ENCODE measurements at places on chromosomes 16 and 17.
A peak's percentile ranks its signal among the peaks of the same experiment; 100 is the strongest.

DNA sequence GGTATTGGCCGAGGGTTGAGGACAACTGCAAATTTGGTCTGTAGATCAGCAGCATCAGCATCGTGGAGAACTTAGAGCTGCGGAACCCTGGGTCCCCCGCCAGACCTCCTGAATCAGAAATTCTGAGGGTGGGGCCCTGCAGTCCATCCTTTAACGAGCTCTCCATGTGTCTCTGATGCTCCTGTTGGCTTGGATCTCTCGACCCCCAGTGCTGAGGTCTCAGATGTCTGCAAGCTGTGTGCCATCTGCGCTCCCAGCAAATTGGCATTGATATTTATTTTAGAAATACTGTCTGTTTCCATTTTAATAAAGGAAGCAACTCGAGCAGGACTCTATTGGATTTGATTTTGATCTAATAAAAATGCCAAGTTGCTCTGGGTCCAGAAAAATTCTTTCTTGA, 250.0 kb downstream of the KATNIP start:
- DNase-seq = no peak

DNA sequence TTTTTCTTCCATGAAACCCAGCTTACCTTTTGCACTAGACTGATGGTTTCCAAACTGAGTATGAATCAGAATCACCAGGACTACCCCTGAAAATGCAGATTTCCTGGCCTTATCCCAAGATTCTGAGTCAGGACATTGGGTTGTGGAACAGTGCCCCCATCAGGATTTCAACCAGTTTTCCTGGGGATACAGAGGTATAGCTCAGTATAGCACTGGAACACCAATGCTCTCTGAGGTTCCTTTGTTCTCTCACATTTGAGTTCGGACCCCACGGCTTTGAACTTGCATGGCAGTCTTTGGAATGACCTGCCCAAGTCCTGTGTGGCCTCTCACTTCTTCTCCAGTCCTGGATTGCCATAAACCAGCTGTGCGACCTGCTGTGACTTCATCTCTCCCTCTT, 12.8 kb upstream of the CCL8 start:
- DNase-seq = no peak

DNA sequence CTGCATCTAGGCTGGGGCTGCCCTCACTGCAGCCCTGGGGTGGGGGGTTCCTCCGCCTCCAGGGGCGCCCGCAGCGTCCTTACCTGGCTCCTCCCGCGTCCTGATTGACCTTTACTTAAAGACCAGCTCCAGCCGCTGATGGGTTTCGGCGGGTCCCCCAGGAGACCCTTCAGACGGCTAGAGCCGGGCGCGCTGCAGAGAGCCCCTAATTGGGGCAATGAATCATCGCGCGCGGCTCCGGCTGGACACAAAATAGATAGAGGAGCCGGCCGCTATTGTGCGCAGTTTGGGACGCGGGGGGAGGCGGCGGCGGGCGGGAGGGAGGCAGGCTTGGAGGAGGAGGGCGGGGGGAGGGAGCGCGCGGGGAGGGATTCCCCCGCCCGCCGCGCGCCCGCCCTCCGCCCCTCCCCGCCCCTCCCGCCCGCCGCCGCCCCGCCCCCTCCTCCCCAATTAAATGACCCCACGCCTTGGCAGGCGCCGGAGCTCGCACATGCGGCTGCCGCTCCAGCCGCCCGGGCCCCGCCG, 56.5 kb upstream of the CIBAR2 start:
- DNase-seq = no peak

- no peak for DNase-seq
These were observed 36.0 kb downstream of the OSBPL7 start for GRCh38 chr17:47785538-47786123.

- DNase-seq = no peak
These were observed 33.7 kb downstream of the MBTPS1 start for GRCh38 chr16:84082835-84083569.

- DNase-seq = no peak
These were observed 722.0 kb upstream of the SOX9 start for GRCh38 chr17:71398800-71399219.

DNA sequence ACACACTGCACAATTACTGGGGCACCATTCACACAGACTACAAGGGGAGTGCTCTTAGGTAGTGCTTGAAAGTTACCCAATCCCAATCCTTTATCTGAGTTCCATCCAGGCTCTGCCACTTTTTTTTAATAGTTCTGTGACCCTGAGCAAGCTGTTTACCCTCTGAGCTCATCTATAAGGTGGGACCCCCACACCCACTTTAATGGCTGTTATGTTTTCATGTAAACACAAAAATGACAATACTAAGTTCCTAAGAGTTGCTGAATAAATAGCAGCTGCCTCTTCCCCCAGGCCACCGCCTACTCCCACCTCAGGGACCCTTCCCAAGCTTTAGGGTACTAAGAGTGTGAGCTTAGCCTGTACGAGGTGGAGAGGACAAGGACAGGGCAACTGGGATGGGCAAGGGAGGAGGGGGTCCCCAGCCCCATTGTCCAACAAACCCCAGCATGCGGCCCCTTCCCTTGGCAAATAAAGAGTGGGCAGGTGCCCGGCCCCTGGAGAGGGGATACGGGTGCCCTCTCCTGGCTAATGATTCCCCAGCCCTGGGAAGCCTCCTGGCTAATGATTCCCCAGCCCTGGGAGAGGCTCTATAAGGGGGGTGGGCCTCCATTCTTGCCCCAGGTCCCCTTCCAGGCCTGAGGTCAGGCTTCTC, 14.6 kb downstream of the SLC13A2 start:
- DNase-seq = no peak

- no peak for DNase-seq
These were observed 144.2 kb downstream of the ENGASE start for GRCh38 chr17:79218825-79219200.

- DNase-seq = no peak
These were observed 23.6 kb downstream of the CA4 start for GRCh38 chr17:60173304-60173819.

- no peak for DNase-seq
These were observed 74.9 kb downstream of the ZFHX3 start for GRCh38 chr16:72972878-72973571.

- no peak for DNase-seq
These were observed 14.7 kb upstream of the JPH3 start for GRCh38 chr16:87587636-87588035.

DNA sequence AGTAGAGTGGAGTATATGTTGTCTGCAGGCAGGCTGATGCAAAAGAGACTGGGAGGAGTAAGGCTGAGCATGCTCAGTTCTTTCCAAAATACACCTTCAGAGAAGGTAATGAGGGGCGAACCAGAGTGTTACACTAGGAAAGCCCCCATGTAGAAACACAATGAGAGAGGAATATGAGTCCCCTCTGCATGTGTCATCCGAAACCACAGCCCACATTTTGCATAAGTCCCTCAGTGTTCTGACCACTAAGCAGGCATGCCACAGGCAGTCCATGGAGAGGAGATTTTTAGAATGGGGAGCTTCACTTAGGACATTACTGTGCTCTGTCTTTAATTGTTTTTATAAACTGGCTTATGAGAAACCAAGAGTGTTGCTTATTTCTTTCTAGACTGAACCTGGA, 32.0 kb downstream of the SLC6A2 start:
- DNase-seq = no peak

DNA sequence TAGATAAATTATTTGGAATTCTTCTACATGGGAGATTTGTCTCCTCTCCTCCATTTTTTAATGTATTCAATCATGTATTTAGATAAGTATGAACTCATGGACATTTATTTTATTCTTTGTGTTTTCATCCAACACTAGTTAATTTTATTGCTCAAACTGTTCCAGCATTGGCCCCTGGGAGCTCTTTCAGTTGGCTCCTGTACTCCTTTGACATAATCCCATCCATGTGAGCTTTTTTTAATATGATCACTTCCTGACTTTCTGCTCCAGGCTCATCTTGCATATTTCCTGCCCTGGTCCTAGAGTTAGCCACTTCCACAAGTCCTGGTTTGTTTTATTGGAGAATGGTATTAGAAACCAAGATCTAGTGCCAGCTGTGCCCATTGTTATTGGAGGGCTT, 419.0 kb upstream of the CDH11 start:
- no peak for DNase-seq

- DNase-seq = peak; percentile 71
These were observed 7.0 kb downstream of the CYTH1 start for GRCh38 chr17:78774956-78775571.

DNA sequence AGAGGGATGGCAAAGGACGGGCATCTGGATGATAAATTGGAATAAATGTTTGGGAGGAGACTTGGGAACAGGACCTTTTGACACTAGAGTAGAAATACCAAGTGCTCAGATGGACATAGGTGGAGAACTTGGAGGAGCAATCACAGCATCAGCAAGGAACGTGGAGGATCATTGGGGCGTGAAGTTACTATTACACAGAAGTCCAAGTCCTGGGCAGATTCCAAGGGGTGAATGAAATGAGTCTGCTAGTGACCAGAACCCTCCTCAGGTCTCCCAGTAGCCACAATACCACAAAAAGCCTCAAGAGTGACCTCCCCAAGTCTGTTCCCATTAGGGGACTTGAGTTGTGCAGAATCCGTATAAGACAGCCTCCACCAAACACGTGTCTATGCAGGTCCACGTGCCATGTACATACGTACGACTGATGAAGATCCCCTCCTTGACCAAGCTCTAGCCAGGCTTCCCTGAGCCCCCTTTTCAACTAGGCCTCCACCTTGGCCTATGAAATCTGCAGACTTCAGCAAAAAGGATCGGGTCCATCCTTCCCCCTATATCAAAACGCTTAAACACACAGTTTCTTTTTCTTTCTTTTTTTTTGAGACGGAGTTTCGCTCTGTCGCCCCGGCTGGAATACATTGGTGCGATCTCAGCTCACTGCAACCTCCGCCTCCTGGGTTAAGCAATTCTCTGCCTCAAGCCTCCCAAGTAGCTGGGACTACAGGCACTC, 2.2 kb downstream of the C17orf67 start:
- no peak for DNase-seq

DNA sequence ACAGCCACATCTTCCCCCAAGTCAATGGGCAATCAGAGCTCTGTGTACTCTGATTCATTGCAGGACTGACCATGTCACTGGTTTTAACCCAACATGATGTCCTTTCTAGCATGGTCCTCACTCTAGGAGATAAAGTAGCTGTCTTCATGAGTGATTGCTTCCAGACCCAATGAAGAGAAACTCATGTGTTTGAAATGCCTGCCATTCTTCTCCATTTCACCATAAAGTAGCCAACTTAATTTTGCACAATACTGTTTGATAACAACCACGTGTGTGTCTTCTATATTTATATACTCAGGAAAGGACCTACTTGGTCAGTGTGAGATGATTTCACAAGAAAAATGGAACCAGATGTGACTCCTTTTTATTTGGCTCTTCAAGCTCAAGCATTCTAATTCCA, 172.5 kb downstream of the AXIN2 start:
- DNase-seq = no peak

- DNase-seq = peak; percentile 81
These were observed 65.7 kb upstream of the LRRC37A3 start for GRCh38 chr17:64984851-64985521.

DNA sequence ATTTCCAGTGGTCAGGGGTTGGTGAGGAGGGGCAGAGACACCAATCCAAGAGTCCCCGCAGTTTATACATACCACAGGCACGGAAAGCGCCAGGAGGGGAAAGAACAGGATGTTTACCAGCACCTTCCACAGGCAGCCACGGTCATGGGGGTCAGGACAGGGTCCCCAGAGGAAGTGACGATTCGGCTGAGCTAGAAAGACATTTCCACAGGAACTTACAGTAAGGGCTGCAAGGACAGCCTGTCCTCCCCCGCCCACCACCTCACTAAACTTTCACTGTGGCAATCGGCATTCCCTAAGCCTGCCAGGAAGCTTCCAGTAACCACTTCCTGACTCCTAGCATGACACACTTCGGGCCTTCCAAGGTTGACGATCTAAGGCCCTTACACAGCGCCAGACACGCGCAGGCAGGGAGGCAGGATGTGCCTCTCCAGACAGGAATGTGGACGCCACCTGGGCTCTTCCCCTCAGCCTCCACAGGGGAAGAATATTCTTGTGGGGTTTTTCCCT, 1.2 kb upstream of the MT2A start:
- DNase-seq = no peak

- no peak for DNase-seq
These were observed 18.2 kb downstream of the IGSF6 start for GRCh38 chr16:21634216-21634615.

DNA sequence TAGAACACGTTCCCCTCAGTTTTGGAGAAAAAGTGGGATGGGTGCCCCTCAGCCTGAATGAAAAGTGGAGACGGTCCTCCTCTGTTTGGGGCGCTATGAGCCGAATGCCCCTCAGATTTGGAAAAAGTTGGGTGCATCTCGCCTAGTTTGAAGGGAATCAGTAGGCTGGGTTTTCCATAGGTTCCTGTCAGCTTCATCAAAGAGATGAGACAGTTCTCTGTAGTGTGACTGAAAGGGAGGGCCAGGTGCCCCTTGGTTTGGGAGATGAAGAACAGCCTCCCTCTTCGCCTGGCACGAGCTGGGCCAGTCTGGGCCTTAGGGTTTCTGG, 742 bp upstream of the SLC9A5 start:
- DNase-seq = no peak

DNA sequence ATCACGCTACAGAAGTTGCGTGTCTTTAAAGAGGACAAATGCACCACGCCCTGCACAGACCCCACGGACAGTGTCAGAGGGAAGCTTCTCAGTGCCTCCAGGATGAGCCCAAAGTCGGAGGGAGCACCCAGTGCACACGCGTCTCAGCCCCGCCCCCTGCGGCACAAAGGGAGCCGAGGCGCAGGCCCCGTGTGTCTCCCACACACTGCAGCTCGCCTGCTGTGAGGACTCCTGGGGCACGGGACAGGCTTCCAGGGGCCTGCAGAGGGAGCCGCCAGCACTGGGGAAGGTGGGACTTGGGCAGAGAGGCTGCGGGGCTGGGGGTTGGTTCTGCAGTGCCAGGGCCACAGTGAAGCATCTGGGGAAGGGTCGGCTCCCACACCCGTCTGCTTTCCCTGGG, 77.4 kb downstream of the LMF1 start:
- DNase-seq = no peak

- DNase-seq = peak; percentile 6
These were observed 390 bp downstream of the ZNRF1 start for GRCh38 chr16:74999219-74999608.

GRCh38 chr16:67538666-67539101, 10.1 kb downstream of the RIPOR1 start:
- DNase-seq = no peak

GRCh38 chr17:5584383-5585286, at the start of gene NLRP1:
NLRP1 (minus strand) TSS chr17:5584509; CDS start chr17:5583957, 552 bp downstream.
- DNase-seq = peak; percentile 94

- DNase-seq = no peak
These were observed 580.8 kb upstream of the EEF2KMT start for GRCh38 chr16:5678371-5678770.

DNA sequence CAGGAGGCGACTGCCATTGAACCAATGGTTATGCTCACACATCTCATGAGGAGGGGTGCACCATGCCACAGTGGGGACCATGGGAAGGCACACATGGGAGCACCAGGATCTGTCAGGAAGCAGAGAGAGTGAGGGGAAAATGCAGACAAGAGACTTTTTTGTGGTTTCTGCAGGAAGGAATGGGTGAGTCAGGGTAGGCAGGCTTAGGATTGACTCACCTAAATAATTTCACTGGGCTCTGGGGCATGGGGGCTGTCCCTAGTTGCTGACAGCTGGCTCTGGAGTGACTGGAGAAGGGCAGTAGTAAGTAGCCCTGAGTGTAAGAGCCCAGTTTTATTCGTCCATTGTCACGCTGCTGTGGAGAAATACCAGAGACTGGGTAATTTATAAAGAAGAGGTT, 202.4 kb downstream of the AXIN2 start:
- DNase-seq = no peak

GRCh38 chr17:4229627-4230541, 33.9 kb downstream of the ANKFY1 start:
- DNase-seq = no peak

All from CD4-positive, alpha-beta T cell treated with Interleukin-1 beta for 1 hour (primary cell).